ENCODE measurements at places on chromosomes 13 and 19.

DNA sequence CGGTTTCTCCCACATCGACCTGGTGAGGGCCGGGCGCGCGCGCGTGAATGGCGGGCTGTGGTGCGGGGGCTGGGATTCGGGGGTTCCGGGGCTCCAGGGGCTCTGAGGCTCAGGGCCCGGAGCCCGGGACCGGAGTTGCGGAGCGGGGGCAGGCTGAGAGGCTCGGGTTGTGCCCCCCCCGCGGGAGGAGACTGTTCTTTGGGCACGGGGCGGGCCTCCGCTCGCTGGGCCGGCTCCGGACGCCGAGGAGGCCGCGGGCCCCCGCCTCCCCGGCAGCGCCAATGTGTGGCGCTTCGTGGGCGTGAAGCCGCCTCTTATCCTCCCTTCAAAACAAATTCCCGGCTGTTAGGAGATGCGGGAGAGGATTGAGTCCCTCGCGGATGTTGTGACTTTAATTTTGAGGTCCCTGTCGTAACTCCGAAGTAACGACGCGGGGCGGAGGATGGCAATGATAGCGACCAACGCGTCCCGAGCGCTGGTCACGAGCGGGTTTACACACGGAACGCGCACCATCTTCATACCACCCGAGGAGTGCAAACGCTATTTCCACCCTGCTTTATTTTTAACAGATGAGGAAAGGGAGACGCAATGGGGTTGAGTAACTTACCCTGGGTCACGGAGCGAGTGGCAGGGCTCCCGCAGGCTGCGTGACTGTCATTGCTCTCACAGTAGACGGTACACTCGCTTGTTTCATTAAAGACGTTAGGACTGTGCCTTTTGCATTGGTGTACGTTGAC, 536 bp downstream of the UBA2 start:
- DNase-seq: peak; percentile 55

GRCh38 chr19:28466107-28467045, 746.6 kb downstream of the UQCRFS1 start:
- peak; percentile 82 for DNase-seq

DNA sequence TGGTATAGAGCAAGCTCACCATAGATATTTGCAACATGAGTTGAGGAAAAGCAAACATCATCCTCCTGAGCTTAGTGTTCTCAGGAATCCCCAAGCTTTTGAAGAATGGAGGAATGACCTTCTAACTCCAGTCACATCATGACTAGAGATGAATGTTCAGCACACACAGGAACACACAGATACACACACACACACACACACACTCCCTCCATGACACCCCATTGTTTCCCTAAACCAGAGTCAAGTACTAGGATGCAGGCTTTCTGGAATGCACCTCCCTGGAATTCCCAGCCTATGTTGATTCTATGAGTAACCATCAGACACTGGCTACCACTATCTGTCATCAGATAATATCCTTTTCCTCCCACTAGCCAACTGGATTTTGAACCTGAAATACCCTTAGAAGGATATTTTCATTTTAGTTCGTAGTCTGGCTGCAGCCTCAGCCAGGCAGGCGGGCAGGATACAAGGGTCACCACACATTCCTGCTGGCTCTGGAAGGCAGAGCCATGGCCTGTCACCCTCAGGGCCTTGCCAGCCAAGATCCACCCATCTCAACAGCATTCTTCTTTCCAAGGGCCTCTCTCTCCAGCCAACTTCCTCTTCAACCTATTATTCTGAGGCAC, 162.4 kb downstream of the FOXO1 start:
- no peak for DNase-seq

GRCh38 chr19:39917561-39918182, 16.8 kb downstream of the FCGBP start:
- DNase-seq: no peak

DNA sequence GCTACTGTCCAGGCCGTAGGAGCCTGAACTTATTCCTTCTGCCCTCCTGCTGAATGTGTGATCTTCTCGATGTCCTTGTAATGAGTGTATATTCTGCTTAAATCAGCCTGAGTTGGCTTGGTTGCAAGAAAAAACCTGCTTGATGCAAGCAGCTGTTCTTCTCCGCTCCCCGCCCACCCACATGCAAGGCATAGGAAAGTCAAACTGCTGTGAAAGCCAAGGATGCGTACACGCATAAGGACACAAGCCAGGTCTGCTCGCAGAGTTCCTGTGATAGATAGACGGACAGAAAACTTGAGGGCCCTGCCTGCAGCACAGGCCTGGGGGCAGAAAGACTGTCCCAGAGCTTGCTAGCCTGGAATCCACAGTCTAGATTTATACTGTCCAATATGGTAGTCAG, 101.1 kb downstream of the DNAJC15 start:
- no peak for DNase-seq

DNA sequence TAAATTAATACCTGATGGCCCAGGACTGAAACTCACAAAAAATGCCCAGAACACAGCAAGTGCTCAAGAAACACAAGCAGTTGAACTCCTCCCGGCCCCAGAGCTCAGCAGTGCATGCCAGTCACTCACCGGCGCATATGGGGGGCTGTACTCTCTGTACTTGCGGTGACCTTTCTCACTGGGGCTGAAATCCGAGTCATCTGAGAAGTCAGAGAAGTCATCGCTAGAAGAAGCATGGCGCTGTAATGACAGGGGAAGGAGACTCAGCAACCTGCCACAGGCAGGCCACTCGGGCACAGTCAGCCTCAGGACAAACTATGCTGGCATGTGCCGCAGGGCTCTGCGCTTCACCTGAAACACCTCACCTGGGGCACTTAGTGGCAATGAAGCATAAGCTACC, 19.7 kb downstream of the ZC3H4 start:
- no peak for DNase-seq

DNA sequence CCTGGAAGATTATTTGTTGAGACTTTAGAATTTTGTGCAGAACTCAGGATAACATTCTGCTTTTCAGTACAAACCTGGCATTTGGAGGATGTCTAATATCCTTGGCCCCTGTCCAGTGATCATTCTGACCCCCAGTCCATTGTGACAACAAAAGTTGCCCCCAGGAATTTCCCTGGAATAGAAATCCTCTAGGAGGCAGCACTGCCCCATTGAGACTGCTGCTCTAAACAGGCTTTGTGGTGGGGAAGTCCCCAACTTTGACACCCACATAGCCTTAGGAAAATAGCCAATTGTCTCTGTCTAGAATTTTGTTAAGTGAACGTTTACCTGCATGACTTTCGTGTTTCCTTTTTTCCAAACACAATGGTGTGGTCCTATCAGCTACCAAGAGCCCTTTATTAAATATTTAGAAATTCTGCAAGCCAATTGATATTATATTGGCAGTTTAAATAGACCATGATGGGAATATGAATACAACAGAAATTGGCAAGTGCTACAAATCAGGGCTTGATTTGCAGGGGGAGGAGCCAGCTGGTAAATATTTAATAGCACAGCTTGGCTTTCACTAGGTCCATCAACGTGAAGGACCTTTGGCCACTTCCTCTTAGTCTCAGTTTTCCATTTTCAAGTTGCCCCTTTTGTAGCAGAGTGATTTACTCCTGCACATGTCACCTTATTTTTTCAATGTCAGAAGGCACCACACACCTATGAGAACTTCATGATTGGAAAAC, 451.7 kb downstream of the EFNB2 start:
- peak; percentile 19 for DNase-seq

DNA sequence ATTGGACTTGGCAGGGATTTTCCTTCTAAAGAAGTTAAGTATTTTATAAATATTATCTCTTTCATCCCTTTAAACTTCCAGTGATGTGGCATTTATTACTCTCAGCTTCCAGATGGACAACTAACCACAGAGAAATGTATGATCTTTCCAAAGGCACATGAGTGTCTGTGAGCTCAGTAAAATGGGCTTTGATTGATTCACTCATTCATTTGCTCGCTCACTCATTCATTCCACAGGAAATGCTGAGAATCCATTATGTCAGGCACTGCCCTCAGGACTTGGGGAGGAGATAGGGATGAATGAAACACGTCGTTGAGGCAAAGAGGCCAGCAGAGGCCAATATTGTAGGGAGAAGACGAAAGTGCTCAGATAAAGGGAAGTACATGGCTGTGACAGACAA, 359.3 kb downstream of the EFNB2 start:
- no peak for DNase-seq

GRCh38 chr19:21740559-21740958, 26.8 kb downstream of the ZNF100 start:
- no peak for DNase-seq

DNA sequence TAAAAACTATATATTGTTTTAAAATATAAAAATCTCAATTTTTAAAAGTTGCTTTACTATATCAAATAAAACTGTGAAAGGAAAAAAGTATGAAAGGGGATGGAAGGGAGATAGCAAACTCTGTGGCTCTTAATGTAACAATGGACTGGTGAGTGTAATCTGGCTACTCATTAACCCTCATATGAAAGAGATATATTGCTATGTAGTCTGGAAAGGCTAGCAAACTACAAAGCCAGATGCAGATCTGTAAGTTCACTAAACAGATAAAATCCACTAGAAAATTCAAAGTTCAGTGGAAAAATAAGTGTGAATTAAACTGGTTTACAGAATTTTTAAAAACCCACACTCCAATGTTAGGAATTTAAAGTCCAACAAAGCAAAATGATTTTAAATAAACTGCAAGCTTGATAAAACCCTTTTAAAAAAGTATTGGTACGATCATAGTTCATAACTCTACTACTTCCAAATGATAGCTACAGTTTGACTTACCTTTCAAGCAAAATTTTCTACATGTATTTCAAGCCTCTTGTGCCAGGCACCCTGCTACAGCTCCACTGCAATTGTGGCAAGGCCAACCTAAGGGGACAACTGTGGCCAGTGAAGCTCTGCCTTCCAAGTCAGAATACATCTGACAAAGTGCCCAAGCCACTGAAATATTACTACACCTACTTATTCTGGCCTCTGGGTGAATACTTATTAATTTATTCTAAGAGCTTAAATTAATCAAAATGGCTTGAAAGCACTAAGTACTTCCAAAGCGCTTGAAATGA, 647 bp upstream of the ELF1 start:
- no peak for DNase-seq
